HFFc6 (cell line): ENCODE measurements at places on chromosomes 5 and 9. TPM values are rescaled to one million over a fixed set of nuclear protein-coding genes. Genes with fewer than 3 reads are reported as not detected.

The SLC9A3 gene
- 0.74 to 0.83 TPM (median 0.82 TPM) in 3 replicates for total RNA-seq

The DNAH5 gene
- 1.1 to 1.4 TPM (median 1.3 TPM) in 3 replicates for total RNA-seq

The ANKRD55 gene
- not detected in 3 replicates for total RNA-seq

The F12 gene
- total RNA-seq, result 0.63 and 0.91 TPM in 2 replicates

The FOXD4L5 gene
- 0.07 TPM in 1 of 3 replicates, not detected in the others for total RNA-seq

The HAVCR1 gene
- total RNA-seq, result not detected in 3 replicates

The CDH18 gene
- 0.87 TPM in 2 of 3 replicates, not detected in the other for total RNA-seq

The GRM6 gene
- total RNA-seq, result not detected in 3 replicates

The GBGT1 gene
- total RNA-seq, result 1.7 to 1.9 TPM (median 1.7 TPM) in 3 replicates

The GPX3 gene
- total RNA-seq, result 0.61 to 1.1 TPM (median 0.68 TPM) in 3 replicates

The TCERG1 gene
- total RNA-seq, result 39.5 to 50.1 TPM (median 50.0 TPM) in 3 replicates

The CDKN2A gene
- total RNA-seq, result 53.9 to 124 TPM (median 77.9 TPM) in 3 replicates

The CNTLN gene
- 4.4 to 8.4 TPM (median 6.1 TPM) in 3 replicates for total RNA-seq

The CARTPT gene
- total RNA-seq, result not detected in 3 replicates

The PCDHGB6 gene
- 0.79 to 1.5 TPM (median 1.1 TPM) in 3 replicates for total RNA-seq

The SPATA31C1 gene
- not detected in 3 replicates for total RNA-seq

The PCDHGB3 gene
- 4.2 to 4.4 TPM (median 4.3 TPM) in 3 replicates for total RNA-seq

The ZNF462 gene
- 12.7 to 16.3 TPM (median 15.0 TPM) in 3 replicates for total RNA-seq

The PCDH12 gene
- total RNA-seq, result 0.15 TPM in 2 of 3 replicates, not detected in the other

The GPR150 gene
- total RNA-seq, result 0.15 to 0.35 TPM (median 0.24 TPM) in 3 replicates

The LCN12 gene
- total RNA-seq, result 0.39 TPM in 1 of 3 replicates, not detected in the others

The PCDHB15 gene
- total RNA-seq, result 0.45 to 1.2 TPM (median 0.93 TPM) in 3 replicates

The SLC45A2 gene
- not detected in 3 replicates for total RNA-seq

The F2RL1 gene
- total RNA-seq, result 2.9 to 6.7 TPM (median 4.5 TPM) in 3 replicates

The LRRC19 gene
- total RNA-seq, result not detected in 3 replicates

The CDH10 gene
- total RNA-seq, result 0.11 and 0.44 TPM in 2 replicates

The CAAP1 gene
- total RNA-seq, result 14.2 to 18.4 TPM (median 15.4 TPM) in 3 replicates

The ISL1 gene
- 0.51 to 4.9 TPM (median 4.3 TPM) in 3 replicates for total RNA-seq

The SIMC1 gene
- 12.4 to 14.0 TPM (median 12.6 TPM) in 3 replicates for total RNA-seq

The BAAT gene
- total RNA-seq, result not detected in 2 replicates

The TIMD4 gene
- not detected in 3 replicates for total RNA-seq

The IL5 gene
- not detected in 3 replicates for total RNA-seq

The CNTNAP3 gene
- not detected in 3 replicates for total RNA-seq

The HTR1A gene
- not detected in 3 replicates for total RNA-seq

The TRAPPC13 gene
- 19.7 to 22.8 TPM (median 20.8 TPM) in 3 replicates for total RNA-seq

The PDLIM4 gene
- 1.6 to 26.4 TPM (median 4.8 TPM) in 3 replicates for total RNA-seq

The GFI1B gene
- total RNA-seq, result 0.18 TPM in 1 of 3 replicates, not detected in the others

The TICAM2 gene
- 8.3 to 16.9 TPM (median 8.3 TPM) in 3 replicates for total RNA-seq

The TSSK1B gene
- total RNA-seq, result not detected in 3 replicates

The SV2C gene
- not detected in 3 replicates for total RNA-seq

The DOCK8 gene
- total RNA-seq, result 0.03 to 0.28 TPM in 2 of 3 replicates, not detected in the other

The P4HA2 gene
- 140 to 201 TPM (median 199 TPM) in 3 replicates for total RNA-seq

The PCDHB10 gene
- total RNA-seq, result 0.78 to 1.3 TPM (median 0.81 TPM) in 3 replicates

The PDE6A gene
- total RNA-seq, result not detected in 3 replicates

The POLR3G gene
- 7.9 to 13.7 TPM (median 13.3 TPM) in 3 replicates for total RNA-seq

The IL13 gene
- not detected in 3 replicates for total RNA-seq

The ANKRD34B gene
- not detected in 3 replicates for total RNA-seq

The MELK gene
- total RNA-seq, result 16.6 to 33.8 TPM (median 32.1 TPM) in 3 replicates

The GABRA6 gene
- not detected in 2 replicates for total RNA-seq

The AIF1L gene
- total RNA-seq, result 0.05 to 0.27 TPM (median 0.21 TPM) in 3 replicates

The IFNK gene
- total RNA-seq, result not detected in 3 replicates

The MOB3B gene
- not detected in 3 replicates for total RNA-seq

The TSLP gene
- total RNA-seq, result not detected in 2 replicates
